ENCODE measurements at places on chromosomes 11 and 22.

DNA sequence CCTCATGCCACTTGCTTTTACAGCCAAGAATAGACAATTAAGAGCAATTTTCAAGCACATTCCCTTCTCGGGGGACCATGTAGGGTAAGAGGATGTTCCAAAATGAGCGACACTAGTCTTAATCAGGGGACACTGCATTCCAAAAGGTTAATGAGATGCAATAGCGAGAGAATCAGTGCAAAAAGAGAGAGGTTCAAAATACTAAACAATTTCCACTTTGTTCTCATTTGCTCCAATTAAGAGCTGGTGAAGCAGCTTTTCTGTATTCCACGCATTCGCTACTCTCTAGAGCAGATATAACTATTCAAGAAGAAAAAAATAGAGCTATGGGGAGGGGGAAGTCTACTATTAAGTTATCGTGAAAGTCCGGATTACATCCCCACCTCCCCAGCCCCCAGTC lies 811 bp downstream of the LRRC4C start:
- H3K27me3 ChIP-seq: peaks cover 4% of the 10 kb centered on the region
- H3K4me1 ChIP-seq: no peaks in the 10 kb centered on the region
- H3K27ac ChIP-seq: no peak overlapping the region
- H3K36me3 ChIP-seq: no peaks in the 10 kb centered on the region

GRCh38 chr11:2800655-2801531 lies 84.7 kb downstream of the CDKN1C start:
- H3K36me3 ChIP-seq: no peaks in the 10 kb centered on the region
- H3K4me3 ChIP-seq: no peak overlapping the region

- peaks cover 39% of the 10 kb centered on the region for H3K27me3 ChIP-seq
- peak; percentile 30 for DNase-seq
- H3K4me1 ChIP-seq: peaks cover 25% of the 10 kb centered on the region
- H3K36me3 ChIP-seq: peaks cover 2% of the 10 kb centered on the region
Measured at GRCh38 chr11:124740277-124740882, 638 bp downstream of the NRGN start.

GRCh38 chr11:124882339-124883071 lies 15.2 kb downstream of the ROBO4 start:
- DNase-seq: no peak
- H3K4me3 ChIP-seq: no peak overlapping the region

- H3K4me3 ChIP-seq: no peak overlapping the region
- H3K36me3 ChIP-seq: peaks cover 25% of the 10 kb centered on the region
- DNase-seq: no peak
Measured at GRCh38 chr22:40826984-40827741, 8.0 kb upstream of the SLC25A17 start.

DNA sequence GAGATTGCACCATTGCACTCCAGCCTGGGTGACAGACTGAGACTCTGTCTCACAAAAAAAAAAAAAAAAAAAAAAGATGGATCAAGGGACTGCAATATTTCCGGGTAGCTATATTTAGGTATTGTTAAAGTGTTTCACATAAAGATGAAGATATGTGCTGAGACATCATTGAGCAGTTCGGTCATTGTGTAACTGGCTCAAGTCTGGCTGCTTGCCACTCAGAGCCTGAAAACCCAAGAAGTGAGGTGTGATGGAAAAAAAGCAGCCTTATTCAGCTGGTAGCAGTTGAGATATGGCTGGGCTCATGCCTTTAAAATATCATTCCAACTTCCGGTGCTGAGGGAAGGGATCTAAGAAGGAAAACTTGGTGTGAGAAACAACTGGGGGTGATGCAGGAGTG lies 46.9 kb downstream of the LUZP2 start:
- H3K36me3 ChIP-seq: no peaks in the 10 kb centered on the region
- no peak overlapping the region for H3K4me3 ChIP-seq

DNA sequence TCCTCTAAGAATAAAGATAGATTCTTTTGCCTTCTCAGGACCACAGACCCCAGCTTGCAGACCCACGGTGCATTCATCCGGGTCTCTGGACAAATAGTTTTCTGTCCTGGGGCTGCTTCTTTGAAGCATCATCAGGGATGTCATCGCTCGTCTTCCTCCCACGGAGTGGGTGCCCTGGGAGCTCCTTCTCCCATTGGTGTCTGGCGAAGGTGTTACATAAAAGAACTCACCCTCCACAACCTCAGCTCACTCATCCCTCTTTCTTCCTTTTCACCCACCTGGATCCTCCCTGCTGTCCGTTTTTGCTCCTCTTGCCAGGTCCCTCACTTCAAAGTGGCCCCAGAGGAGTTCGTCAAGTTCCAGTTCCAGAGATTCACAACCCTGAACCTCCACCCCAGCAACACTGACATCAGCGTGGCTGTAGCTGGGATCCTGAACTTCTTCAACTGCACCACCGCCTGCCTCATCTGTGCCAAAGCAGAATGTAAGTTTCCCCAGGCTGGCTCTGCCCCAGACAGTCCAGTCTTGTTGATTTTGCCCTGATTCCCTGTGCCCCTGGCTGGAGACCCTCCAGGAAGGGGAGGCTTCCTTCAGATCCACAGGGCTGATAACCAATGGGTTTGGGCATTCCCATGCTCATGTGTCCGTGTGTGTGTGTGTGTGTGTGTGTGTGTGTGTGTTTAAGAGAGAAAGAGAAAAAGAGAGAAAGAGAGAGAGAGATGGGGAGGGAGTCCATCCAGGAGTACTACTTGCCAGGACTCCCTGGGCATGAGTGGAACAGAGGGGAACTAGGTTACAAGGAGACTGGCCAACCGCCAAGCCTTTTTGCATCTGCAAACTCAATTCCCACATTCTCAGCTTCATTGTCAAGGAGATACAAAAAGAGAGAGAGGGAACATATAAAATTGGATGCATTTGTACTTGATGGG lies 204.2 kb upstream of the TBCEL start:
- H3K36me3 ChIP-seq: no peaks in the 10 kb centered on the region
- H3K27ac ChIP-seq: no peak overlapping the region
- no peak overlapping the region for H3K4me3 ChIP-seq
- H3K27me3 ChIP-seq: peaks cover 15% of the 10 kb centered on the region
- DNase-seq: no peak

GRCh38 chr11:62456630-62457029 lies 37.8 kb downstream of the SCGB1A1 start:
- no peaks in the 10 kb centered on the region for H3K4me1 ChIP-seq
- H3K27ac ChIP-seq: no peak overlapping the region
- no peak overlapping the region for H3K4me3 ChIP-seq

- H3K4me1 ChIP-seq: peaks cover 53% of the 10 kb centered on the region
- no peak overlapping the region for H3K27ac ChIP-seq
- DNase-seq: no peak
- no peak overlapping the region for H3K4me3 ChIP-seq
- H3K27me3 ChIP-seq: peaks cover 3% of the 10 kb centered on the region
Measured at GRCh38 chr22:17113600-17113999, 7.6 kb downstream of the TMEM121B start.

GRCh38 chr11:72652873-72653630 lies 21.2 kb downstream of the PDE2A start:
- H3K36me3 ChIP-seq: no peaks in the 10 kb centered on the region
- peaks cover 16% of the 10 kb centered on the region for H3K27me3 ChIP-seq
- H3K4me1 ChIP-seq: no peaks in the 10 kb centered on the region
- no peak overlapping the region for H3K27ac ChIP-seq
- no peak overlapping the region for H3K4me3 ChIP-seq

DNA sequence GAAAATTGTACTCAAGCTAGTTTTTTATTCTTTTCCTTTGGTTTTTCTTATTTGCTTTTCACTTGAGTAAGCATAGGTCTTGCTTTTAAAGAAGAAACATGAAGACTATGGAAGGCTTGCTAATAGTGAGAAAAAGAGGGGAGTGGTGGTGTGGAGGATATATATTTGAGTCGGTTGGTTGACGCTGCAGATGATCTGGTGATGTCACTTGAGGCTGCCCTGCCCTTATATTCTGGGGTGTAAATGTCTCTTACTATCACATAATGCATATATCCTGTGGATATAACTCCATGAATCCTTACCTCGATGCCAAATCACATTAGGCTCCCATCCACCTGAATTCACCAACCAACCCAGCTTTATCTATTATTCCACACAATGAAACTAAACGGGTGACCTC lies 2.9 kb downstream of the GRIA4 start:
- H3K4me1 ChIP-seq: no peaks in the 10 kb centered on the region
- no peak overlapping the region for H3K27ac ChIP-seq
- peaks cover 29% of the 10 kb centered on the region for H3K27me3 ChIP-seq
- no peak overlapping the region for H3K4me3 ChIP-seq

GRCh38 chr11:19980957-19981669 lies 179.2 kb downstream of the DBX1 start:
- no peaks in the 10 kb centered on the region for H3K4me1 ChIP-seq
- DNase-seq: no peak
- peaks cover 4% of the 10 kb centered on the region for H3K27me3 ChIP-seq
- H3K36me3 ChIP-seq: no peaks in the 10 kb centered on the region
- H3K27ac ChIP-seq: no peak overlapping the region

- no peak overlapping the region for H3K27ac ChIP-seq
- no peaks in the 10 kb centered on the region for H3K27me3 ChIP-seq
- no peak overlapping the region for H3K4me3 ChIP-seq
- H3K36me3 ChIP-seq: no peaks in the 10 kb centered on the region
- DNase-seq: no peak
- no peaks in the 10 kb centered on the region for H3K4me1 ChIP-seq
Measured at GRCh38 chr11:73951797-73952196, 971 bp downstream of the DNAJB13 start.

DNA sequence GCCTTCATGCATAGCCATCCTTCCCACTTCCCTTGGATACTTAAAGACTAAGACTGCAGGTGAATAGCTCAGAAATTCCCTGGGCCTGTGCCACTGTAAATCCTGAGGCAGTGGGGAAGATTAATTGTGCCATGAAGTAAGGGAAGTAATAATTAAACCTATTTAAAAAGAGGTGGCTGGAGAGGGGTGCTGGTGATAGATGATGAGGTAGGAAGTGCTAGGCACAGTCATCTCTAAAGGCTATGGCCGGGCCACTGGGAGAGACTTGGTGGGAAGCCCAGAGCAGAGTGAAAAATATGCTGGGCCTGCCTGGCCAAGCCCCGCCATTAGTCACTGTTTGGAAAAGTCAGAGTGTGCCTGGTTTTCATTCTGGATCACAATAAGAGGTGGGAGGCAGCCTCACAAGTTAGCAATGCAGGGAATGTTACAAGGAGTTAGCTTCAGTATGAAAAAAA lies 197.2 kb upstream of the PITPNB start:
- no peak overlapping the region for H3K4me3 ChIP-seq
- H3K27me3 ChIP-seq: no peaks in the 10 kb centered on the region
- no peaks in the 10 kb centered on the region for H3K36me3 ChIP-seq
- no peak overlapping the region for H3K27ac ChIP-seq

GRCh38 chr11:36222831-36223635 lies 66.2 kb downstream of the COMMD9 start:
- H3K4me1 ChIP-seq: no peaks in the 10 kb centered on the region
- no peaks in the 10 kb centered on the region for H3K27me3 ChIP-seq
- no peak for DNase-seq

GRCh38 chr22:39543095-39543494 lies 10.5 kb upstream of the RPS19BP1 start:
- no peaks in the 10 kb centered on the region for H3K36me3 ChIP-seq
- peaks cover 24% of the 10 kb centered on the region for H3K27me3 ChIP-seq
- peaks cover 14% of the 10 kb centered on the region for H3K4me1 ChIP-seq
- no peak overlapping the region for H3K27ac ChIP-seq

Data from activated T-helper 1 cell treated with anti-CD3 and anti-CD28 coated beads, Interleukin-12 subunit alpha, Interleukin-12 subunit beta, Interleukin-2, Interleukin-4 antibody, amounts not matched to agents 30 ng/mL and 10 ng/mL and 1 ng/mL, durations not matched to agents 14 hours and 24 hours and 36 hours (primary cell).